NCI-H524 (cell line): ENCODE measurements at places on chromosomes 5 and 9.
A peak's percentile ranks its signal among the peaks of the same experiment; 100 is the strongest.

DNA sequence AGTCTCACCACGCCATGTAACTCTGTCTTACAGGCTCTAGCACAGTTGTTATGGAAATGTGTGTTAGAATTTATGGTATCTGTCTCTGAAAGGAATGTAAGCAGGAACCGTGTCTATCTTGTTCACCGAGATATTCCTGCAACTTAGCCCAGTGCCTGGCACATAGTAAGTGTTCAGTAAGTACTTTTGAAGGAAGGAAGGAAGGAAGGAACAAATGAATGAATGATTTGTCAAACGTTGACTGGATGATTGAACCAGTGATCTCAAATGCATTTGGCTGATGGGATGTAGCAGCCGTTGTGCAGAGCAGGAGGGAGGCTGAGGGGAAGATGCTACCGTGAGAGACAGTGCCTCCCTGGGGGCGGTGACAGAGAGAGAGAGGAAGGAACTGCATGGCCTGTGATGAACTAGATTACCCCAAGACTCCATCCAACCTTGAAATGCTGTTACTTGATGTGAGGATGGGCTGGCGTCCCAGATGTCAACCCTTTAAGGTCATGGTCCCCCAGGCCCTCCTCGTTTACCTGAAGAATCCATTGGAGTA lies 47.5 kb upstream of the PPARGC1B start:
- no peak for DNase-seq

DNA sequence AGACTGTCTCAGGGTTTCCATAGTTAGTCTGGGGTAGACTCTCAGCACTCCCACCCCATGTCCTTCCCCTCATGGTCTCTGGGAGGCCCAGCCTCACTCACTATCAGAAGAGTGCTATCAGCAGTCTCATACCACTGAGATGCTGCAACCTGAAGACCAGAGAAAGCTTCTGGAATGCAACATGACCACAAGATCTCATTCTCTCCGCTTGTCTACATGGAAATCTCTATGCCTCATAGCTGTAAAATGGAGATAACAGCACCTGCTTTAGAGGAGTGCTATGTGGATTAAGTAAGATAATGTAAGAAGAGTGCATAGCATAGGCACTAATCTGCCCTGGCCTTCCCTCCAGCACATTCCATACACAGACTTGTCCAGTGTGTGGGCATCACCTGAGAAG lies 47.0 kb upstream of the ZNF169 start:
- no peak for DNase-seq

GRCh38 chr5:89417990-89418389 lies 535.0 kb upstream of the MEF2C start:
- DNase-seq = peak; percentile 1

DNA sequence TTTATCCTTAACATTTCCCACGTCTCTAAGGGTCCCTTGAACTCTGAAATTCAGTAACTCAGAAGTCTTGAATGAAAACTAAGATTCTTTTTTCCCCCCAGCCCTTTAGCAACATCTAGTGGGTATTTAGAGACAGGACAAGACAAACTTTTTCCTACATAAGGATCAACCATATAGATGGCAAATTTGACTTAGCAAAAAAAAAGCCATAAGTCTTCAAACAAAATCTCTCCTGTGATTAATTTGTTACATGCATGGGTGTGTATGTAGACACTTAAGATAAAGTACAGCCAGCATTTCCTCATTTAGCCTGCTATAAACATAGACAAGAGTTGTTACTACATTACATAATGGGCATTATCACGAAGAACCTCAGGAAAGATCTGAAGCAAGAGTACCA lies 29.1 kb upstream of the ANKRD31 start:
- DNase-seq = peak; percentile 48

DNA sequence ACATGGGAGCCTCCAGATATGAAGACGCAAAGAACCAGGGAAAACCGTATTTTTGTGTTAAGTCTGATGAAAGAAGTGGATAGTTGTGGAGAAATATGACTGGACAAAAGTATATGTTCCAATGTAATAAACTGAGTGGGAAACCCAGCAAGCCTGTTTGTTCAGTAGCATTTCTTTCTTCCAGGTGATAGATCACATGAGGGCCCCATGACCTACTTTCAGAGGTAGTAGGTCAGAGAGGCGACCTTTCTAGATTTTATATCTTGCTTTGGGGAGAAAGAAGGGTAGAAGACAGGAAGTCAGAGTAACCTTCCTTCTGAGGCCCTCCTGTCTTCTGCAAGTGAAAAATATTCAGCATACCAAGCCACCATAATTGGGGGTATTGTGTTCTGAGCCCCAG lies 31.5 kb downstream of the CCDC171 start:
- no peak for DNase-seq

DNA sequence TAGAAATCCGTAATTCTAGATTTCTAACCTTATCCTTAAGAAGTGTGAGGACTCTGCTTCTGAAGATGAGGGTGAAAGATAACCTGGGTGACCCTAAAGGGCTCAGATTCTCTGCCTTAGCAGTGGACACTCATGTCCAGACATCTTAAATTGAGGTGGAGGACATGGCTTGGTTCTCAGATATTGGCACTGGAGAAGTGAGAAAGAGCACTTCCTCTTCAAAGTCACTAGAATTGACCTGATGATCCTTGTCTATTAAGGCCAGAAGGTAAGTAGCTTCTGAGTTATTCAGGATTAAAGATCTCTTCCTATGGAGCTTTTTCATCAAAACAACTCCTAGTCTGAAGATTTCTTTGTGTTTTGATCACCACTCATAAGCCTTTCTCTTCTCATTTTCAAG lies 54.8 kb downstream of the C9 start:
- no peak for DNase-seq

GRCh38 chr9:131679261-131680020 lies 60.4 kb downstream of the RAPGEF1 start:
- no peak for DNase-seq

- no peak for DNase-seq
Observed at GRCh38 chr5:2752059-2752820, 763 bp upstream of the IRX2 start.

DNA sequence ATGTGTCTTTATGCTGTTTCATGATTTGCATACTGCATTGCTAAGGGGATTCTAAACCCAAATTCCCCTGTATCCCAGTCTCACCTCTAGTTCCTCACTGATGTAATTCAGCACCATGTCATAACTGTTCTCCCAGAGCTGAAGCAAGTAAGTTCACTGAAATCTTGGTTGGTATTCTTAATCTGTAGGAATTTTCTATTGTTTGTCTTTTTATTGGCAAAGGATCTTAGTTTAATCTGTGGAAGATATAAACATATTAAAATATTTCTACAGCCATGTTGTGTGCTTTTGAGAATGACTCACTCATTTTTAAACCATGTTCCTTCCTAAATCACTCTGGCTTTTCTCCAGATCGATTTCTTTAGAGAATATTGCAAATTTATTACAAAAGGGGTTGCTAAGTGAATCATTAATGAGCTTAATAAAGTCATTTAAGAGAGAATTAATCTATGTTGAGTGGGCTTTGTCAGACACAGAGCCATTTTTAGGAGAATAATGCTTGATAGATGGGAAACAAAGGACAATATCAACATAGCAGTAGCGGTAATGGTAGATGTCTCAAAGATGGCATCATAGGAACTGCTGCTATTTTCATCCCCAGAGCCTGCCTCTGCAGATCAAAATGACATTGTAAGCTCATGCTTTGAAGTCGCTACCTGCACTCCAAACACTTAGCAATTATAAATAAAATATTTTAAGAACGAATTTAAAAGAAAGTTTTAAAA lies 110.0 kb downstream of the ENC1 start:
- no peak for DNase-seq
